ENCODE measurements at places on chromosomes 7 and 10.

DNA sequence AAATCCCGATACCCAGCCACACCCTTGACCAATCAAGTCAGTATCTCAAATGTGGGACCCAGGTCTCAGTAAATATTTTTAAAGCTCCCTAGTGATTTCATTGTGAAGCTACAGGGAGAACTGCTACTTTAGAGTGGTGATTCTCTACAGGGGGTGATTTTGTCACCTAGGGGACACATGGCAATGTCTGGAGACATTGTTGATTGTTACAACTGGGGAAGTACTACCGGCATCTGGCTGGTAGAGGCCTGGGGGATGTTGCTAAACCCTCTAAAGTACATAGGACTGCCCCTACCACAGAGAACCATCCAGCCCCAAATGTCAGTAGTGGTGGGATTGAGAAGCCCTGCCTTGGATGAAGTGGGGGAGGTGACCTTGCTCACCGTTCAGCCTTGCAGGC is 152.9 kb downstream of the RPS24 start:
- DNase-seq, result no peak

DNA sequence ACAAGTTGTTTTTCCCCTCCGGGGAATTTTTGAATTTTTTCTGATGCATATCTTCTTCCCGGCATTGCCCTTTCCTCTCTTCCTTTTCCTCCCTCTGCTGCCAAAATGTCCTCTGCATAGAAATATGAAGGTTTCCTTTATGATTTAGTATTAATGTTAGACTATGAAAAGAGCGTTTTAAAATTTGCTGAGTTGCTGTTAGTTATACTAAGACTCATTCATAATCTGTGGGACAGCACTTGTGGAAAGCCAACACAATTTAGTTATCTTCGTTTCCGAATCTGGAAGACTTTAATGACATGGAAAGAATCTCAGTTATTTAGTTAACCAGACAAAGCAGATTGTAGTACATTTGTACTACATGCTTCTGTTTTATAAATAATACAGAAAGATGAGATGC is 25.0 kb downstream of the POU6F2 start:
- no peak for DNase-seq

- DNase-seq, result peak; percentile 90
These were observed 170.4 kb downstream of the MAGI2 start for GRCh38 chr7:79282882-79283602.

- peak; percentile 41 for DNase-seq
These were observed 156.2 kb downstream of the LRRC4 start for GRCh38 chr7:127874951-127875608.

DNA sequence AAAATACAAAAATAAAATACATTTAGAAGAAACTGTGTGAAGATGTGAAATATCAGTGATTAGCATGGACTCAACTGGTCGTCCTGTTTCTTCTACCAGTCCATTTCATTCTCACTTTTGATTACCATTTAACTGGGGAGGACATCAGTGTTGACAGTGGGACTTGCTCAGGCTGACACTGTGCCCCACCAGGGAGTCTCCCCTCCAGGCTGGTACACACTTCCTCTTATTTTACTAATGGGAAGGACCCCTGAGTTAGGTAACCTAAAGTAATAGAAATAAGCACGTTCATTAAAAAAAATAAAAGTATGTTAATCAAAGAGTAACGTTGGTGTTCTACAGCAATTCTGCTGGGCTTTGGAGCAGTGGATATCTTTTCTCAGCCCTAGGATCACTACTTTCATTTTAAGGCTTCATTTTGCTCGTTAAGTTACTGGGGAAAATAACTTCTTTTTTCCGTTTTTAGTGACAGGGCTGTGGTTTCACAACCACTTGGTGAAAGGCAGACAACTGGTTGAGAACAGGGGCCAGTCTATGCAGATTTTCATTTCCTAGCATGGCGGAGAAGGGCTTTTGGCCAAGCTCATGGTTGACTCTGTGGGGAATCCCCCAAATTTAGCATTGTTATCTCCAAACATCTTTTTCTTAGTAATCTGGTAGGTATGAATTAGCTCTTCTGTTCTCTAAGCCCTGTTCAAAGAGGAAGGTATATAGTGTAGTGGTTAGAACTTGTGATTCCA is 2.1 kb downstream of the SNX10 start:
- no peak for DNase-seq

- DNase-seq, result peak; percentile 97
These were observed 47.6 kb upstream of the ITGB1 start for GRCh38 chr10:33005322-33006301.

Data from EL (cell line).